ENCODE measurements at places on chromosomes 1 and 21. TPM values are rescaled to one million over a fixed set of nuclear protein-coding genes. Genes with fewer than 3 reads are reported as not detected.

GRCh38 chr1:37181425-37181824 lies 147.1 kb upstream of the GRIK3 start:
- DNase-seq, result no peak

GRCh38 chr1:1510912-1511532 lies 940 bp upstream of the ATAD3A start:
- peak; percentile 28 for DNase-seq

Gene IQGAP3
- 35.7 TPM for total RNA-seq

- DNase-seq, result no peak
Observed at GRCh38 chr1:22323846-22324504, 127.7 kb upstream of the ZBTB40 start.

DNA sequence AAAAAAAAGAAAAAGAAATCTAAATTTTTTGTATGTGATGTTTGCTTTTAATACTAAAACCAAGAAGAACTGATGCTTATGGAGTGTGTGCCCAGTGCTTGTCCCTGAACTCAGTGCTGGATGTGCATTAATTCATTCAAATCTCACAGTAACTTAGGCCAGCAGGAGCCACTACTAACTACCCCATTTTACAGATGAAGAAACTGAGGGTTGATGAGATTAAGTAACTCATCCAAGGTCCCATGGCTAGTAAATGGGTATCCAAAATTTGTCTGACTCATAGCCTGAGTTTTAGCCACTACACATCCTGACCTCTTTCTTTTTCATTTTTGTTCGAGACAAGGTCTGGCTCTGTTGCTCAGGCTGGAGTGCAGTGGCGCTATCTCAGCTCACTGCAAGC lies 127.9 kb downstream of the CCDC185 start:
- DNase-seq, result no peak

Gene LSM10
- 10.8 TPM for total RNA-seq

- peak; percentile 54 for DNase-seq
Observed at GRCh38 chr1:170929835-170930554, 5.3 kb upstream of the MROH9 start.

Gene MMEL1
- total RNA-seq, result not detected

DNA sequence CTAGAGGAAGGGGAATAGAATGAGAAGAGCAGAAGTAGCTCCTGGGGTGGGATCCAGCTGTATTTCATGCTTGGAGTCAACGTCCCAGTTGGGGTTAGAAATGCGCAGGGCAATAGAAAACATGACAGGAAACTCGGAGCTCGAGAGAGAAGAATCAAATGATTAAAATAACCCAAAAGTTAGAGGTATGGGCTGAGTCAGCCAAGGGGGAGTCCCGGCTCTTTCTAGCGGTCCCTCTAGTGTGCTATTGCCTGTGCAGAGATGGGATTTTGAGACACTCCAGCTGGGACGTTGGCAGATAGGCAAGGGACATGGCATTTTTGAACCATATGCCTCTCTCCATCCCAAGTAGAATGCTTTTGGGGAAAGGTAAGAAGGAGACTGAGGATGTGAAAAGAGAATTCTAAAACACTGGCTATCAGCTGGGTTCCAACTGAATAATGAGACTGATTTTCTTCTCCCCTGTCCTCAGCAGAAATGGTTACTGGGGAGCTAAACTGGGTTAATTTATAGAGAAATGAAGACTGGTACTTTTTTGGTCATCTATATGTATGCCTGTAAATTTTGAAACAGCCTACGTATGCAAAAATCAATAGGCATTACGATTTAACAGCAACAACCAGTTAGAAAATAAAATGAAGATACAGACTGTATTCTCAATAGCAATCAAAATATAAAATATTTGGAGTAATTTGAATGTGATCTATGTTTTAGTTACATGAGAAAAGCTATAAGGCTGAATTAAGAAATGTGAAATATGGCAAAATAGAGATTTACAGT lies 7.0 kb upstream of the VPS26C start:
- no peak for DNase-seq

DNA sequence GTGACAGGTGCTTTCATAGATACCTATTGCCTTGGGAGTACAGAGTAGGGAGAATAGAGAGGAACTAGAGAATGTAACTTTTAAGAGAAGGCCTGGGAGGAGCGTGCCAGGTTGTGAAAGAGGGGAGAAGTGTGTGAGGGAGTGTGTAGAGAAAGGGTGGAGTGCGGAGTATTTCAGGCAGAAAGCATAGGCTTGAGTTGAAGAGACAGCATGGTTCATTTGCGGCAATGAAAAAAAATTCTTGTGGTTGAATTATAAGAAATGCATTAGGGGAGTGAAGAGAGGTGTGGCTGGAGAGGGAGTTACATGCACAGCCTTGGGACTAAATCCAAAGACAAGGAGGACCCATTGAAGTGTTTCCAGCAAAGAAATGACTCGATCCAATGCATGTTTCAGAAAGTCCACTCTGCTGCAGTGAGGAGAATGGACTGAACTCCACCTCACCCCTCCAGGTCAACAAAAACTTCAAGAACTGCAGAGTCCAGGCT lies 81.7 kb upstream of the ADAM30 start:
- no peak for DNase-seq

DNA sequence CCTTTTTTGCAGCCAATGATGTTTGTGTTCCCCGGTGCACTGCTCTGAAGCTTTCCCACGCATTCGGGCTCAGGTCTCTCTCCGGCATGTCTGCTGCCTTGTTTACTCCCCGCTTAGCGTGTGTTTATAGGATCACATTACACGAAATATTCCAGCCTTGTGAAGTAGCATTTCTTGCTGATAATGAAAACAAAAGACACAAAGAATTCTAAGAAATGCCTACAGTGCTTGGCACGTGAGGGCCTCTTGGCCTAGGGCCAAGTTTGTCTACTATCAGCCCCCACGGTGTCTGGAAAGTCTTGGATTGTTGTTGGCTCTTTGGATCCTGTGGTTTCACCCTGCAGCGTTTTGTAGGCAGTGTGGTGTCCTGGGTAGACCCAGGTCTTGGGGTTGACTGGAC lies 11.2 kb upstream of the GSTM4 start:
- DNase-seq, result no peak

DNA sequence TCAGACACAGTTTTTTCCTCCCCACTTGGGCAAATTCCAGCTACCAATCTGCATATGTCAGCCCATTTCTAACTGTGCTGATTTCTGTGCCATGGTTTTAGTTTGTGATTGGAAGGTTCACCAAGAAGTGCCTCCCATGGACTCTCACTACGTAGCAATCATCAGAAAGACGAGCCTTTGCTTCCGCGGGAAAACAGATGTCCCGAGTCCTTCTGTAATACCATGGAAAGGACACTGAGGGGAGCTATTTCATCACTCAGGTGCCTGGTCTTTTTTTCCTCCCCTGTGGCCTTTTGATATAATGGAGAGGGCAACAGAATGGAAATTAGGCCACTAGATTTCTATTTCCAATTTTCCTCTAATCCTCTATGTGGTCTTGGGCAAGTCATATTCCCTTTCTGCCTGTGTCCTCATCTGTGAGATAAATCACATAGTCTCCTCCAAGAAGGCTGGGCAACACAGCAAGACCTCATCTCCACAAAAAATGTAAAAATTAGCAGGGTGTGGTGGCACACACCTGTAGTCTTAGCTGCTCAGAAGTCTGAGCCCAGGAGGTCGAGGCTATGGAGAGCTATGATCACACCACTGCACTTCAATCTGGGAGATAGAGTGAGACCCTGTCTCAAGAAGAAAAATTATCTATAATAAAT lies 24.8 kb downstream of the LEMD1 start:
- peak; percentile 52 for DNase-seq

Gene SLC30A10
- total RNA-seq, result not detected
